ENCODE measurements at places on chromosomes 3 and 15.

- DNase-seq, result no peak
Measured at GRCh38 chr3:70740872-70741271, 428.4 kb upstream of the MDFIC2 start.

DNA sequence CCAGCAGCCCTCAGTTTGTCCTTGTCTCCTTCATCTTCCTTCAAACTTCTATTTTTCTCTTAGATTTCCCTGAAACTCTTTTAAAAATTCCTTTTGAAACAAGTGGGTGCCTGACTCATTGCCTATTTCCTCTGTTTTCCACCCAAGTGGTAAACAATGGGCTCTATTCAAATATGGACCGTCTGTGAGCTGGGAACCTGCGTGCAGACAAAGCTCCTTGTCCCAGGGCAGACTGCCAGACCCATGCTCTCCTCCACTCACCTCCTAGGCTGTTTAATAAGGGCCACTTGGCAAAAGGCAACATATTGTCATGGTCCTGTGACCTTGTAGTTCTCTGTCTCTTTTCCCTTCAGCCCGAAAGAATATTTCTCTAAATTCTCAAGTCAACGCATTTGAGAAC, 332.7 kb upstream of the THBS1 start:
- DNase-seq, result peak; percentile 68

- peak; percentile 87 for DNase-seq
Measured at GRCh38 chr15:41870689-41871081, 23.2 kb downstream of the SPTBN5 start.

DNA sequence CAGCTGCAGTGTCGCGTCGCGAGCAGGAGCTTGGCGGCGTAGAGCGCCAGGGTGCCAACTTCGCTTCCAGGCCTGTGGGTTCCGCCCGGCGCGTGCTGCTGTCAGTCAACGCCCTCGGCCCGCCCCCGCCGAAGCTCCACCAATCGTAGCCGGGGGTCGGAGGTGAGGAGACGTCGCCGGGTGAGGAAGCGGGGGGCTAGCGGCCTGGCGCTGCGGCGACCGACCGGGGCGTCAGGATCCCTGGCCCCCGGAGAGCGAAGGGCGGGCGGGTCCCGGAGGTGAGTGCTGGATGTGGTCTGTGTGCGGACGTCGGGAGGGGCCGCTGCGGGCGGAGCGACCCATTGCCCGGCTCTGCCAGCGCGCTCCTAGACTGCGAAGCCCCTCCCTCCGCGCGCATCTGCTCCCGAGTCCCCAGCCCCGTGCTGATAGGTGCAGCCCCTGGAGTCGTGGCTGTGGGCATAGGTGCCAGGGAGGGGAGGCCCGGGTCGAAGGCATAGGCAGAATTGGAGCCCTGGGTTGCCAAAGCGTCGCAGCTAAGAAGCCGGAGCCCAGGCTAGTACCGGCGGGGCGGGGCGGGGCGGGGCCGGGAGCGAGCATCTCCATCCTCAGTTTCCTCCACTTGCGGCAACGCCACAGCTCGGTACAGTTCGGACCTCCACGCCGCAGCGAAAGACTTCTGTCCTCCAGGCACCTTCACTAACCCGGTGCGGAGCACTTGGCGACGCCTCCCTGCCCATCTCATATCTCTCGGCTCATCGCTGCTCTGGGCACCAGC, at the start of gene NXPE3:
TSS of gene NXPE3 (plus strand) at position 165 of the 775 bp plus-strand sequence. CDS start 6,386 bp downstream, outside the sequence.
- peak; percentile 70 for DNase-seq

DNA sequence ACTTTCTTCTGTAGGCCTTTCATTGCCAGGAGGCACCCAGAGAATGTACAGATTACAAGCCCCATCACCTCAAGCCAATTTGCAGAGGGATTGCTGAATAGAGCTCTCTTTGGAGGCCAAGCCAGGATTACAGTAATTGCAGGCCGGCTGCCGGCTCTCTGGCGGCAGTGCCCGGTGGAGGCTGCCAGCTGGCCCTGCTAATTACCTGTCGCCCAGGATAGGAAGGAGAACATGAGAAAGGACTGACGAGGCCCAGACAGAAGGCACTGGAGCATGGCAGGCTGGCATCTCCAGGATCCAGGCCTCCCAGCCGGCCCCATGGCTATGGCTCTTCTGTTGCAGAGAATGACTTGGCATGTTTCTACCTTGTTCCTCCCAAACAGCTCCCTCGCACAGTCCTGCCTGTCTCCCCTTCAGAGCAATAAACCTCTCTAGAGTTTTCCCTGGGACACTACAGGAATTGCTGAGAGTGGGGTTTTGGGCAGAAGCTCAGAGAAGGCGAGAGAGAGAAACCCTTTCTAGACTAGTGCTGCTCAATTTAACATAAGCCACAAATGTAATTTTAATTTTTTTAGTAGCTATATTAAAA, 273.6 kb upstream of the PROK2 start:
- no peak for DNase-seq

GRCh38 chr15:76187163-76187562, 124.1 kb downstream of the ETFA start:
- no peak for DNase-seq

Data from HFFc6 (cell line).